ENCODE measurements at places on chromosomes 13 and 19. TPM values are rescaled to one million over a fixed set of nuclear protein-coding genes. Genes with fewer than 3 reads are reported as not detected.

The ZNF653 gene
- 8.3 TPM for total RNA-seq

The SHISA7 gene
- total RNA-seq = 4.2 TPM

The PRR22 gene
- 0.16 TPM for total RNA-seq

The ZNF573 gene
- 45.5 TPM for total RNA-seq

The EMC10 gene
- 59.0 TPM for total RNA-seq

The ZNF534 gene
- total RNA-seq = 2.8 TPM

The ZIM2 gene
- total RNA-seq = 1.7 TPM

The B3GNT3 gene
- not detected for total RNA-seq

The MFSD12 gene
- 32.9 TPM for total RNA-seq

The C19orf33 gene
- not detected for total RNA-seq

The ZNF91 gene
- total RNA-seq = 889 TPM

The ZNF426 gene
- 23.7 TPM for total RNA-seq

The TNFSF11 gene
- not detected for total RNA-seq

The STOML3 gene
- 0.16 TPM for total RNA-seq

The ATP11A gene
- 6.7 TPM for total RNA-seq

The PSG6 gene
- total RNA-seq = not detected

The LYL1 gene
- total RNA-seq = 3.3 TPM

The ZNF667 gene
- 24.5 TPM for total RNA-seq

The ATP8B3 gene
- under 0.01 TPM for total RNA-seq

The SHD gene
- total RNA-seq = 0.94 TPM

The CASP14 gene
- not detected for total RNA-seq

The COG3 gene
- 52.6 TPM for total RNA-seq

The S1PR5 gene
- 0.31 TPM for total RNA-seq

The PSG11 gene
- total RNA-seq = not detected

The CEACAM5 gene
- total RNA-seq = not detected

The RINL gene
- total RNA-seq = 2.5 TPM

The ZNF549 gene
- total RNA-seq = 18.7 TPM

The SLC7A9 gene
- total RNA-seq = 1.6 TPM
